ENCODE measurements at places on chromosomes 7 and 10. TPM values are rescaled to one million over a fixed set of nuclear protein-coding genes. Genes with fewer than 3 reads are reported as not detected.

GRCh38 chr7:85095366-85095765 is 91.5 kb downstream of the SEMA3D start:
- no peak for DNase-seq

DNA sequence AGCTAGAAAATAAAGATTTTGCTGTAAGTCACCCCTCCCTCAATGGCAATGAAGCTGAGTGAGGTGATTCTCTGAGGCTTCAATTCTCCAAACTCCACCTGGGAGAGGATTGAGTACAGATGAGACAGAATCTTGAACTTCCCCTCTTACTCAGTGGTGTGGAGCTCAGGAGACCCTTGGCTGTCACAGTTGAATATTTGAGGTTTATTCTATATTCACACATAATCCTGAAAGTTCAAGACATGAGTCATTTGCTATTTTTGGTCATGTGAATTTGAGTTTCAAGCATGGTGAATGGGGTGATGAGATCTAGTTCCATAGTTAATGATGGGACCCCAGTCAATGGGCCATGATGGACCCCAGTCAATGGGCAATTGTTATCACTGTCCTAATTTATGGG is 13.9 kb upstream of the TECTB start:
- no peak for DNase-seq

- no peak for DNase-seq
Observed at GRCh38 chr10:42242135-42242805, 396.1 kb downstream of the ZNF33B start.

GRCh38 chr7:116242759-116243158 is 32.4 kb downstream of the TES start:
- DNase-seq = no peak

DNA sequence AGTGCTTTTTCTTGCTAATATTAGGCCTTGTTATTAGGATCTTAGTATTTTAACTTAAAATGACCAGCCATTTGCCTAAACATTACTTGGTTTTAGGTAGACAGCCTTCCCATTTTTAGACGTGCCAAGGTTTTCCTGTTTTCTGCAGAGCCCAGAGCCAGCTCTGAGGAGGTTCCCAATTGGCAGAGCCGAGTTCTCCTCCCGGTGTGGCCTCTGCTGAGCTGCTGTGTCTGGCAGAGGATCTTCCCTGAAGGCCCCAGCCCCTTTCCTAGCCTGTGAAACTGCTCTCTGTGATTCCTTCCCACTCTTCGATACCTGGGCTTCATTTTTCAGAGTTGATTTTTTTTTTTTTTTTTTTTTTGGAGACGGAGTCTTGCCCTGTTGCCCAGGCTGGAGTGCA is 91.4 kb downstream of the EEPD1 start:
- no peak for DNase-seq

DNA sequence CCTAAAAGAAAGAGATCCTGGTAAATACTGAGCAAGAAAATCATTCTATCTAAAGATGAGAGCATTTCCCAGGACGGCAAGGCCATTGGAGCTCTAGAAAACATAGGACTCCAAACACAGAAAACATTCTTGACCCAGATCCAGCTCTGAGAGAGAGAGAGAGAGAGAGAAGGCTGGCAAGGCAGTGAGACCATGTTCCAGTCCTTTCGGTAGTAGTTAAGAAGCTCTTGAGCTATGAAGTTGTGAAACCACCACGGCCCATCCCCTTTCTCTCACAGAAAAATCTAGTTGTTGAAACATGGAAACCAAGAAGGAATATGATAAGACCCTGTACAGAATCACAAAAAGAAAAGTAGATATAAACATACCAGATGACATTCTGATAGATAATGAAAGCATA is 212.4 kb upstream of the NPSR1 start:
- DNase-seq = no peak

GRCh38 chr7:152564656-152565250 is 111.2 kb downstream of the XRCC2 start:
- no peak for DNase-seq

- DNase-seq = no peak
Observed at GRCh38 chr7:106277976-106278375, 6.8 kb downstream of the NAMPT start.

GRCh38 chr7:42197451-42197850 is 39.6 kb downstream of the GLI3 start:
- no peak for DNase-seq

DNA sequence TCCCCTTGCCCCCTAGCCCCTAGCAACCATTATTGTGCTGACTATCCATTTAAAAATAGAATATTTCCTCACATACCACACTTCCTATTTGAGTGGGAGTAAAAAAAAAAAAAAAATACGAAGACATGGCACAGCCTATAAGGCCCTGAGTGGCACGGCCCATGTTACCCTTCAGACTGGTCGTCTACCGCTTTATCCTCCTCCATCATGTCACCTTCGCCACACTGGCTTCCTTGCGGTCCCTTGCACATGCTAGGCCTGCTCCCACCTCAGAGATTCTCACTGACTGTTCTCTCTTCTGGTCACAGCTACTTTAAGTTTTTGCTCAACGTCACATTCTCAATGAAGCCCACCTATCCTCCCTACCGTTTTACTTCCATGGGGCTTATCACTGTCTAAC is 130.3 kb downstream of the ATE1 start:
- DNase-seq = no peak

- no peak for DNase-seq
Observed at GRCh38 chr10:121509112-121509511, 89.1 kb downstream of the FGFR2 start.

DNA sequence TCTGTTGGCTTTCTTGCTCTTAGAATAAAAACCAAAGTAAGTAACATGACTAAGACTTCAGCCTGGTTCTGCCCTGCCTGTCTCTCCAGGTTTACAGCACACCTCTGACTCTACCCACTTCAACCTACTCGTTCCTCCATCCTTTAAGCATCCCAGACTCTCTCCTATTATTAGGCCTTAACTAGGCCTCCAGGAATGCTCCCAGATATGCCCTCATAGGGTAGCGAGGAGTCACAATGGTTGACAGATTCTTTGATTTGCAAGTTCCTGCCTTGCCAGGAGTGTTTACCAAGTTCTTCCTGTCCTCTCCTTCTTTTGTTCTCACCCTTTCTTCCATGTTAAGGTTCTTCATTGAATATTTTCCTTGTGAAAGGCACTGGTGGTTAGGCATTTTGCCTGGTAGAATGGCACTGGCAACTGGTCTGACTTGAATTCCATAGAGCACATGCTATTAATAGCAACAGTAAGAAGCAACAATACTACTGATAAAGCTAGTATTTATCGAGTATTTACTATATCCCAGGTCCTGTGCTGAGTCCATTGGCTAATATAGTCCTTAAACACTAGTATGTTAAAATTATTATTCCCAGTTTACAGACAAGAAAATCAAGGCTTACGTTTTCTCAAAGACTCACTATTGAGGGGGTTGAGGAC is 327.9 kb upstream of the PRKCQ start:
- DNase-seq = no peak

GRCh38 chr10:92530421-92530820 is 43.5 kb downstream of the IDE start:
- DNase-seq = no peak

GRCh38 chr7:38658921-38659320 is 27.7 kb upstream of the AMPH start:
- DNase-seq = no peak

INHBA gene
- total RNA-seq = 0.23 TPM

PYROXD2 gene
- 9.0 TPM for total RNA-seq

ASZ1 gene
- not detected for total RNA-seq

DUSP5 gene
- total RNA-seq = 8.9 TPM

AGR2 gene
- total RNA-seq = not detected

GIMAP8 gene
- 8.8 TPM for total RNA-seq

C7orf33 gene
- total RNA-seq = not detected
